ENCODE measurements at places on chromosomes 5 and 9. TPM values are rescaled to one million over a fixed set of nuclear protein-coding genes. Genes with fewer than 3 reads are reported as not detected.

FABP6 gene
- total RNA-seq = not detected

TLN1 gene
- 335 TPM for total RNA-seq

FOXI1 gene
- total RNA-seq = not detected

SLC12A7 gene
- total RNA-seq = 14.3 TPM

CDH18 gene
- total RNA-seq = not detected

PSD2 gene
- total RNA-seq = not detected

PCDHA6 gene
- total RNA-seq = not detected

GFRA3 gene
- total RNA-seq = not detected

SV2C gene
- not detected for total RNA-seq

OLFM1 gene
- total RNA-seq = 2.7 TPM

SHOC1 gene
- not detected for total RNA-seq

GABRA6 gene
- total RNA-seq = not detected

TLX3 gene
- not detected for total RNA-seq

KCNIP1 gene
- not detected for total RNA-seq

N4BP3 gene
- 2.3 TPM for total RNA-seq

DMRT3 gene
- not detected for total RNA-seq

PCDHGB3 gene
- total RNA-seq = 2.4 TPM

SH3TC2 gene
- 7.4 TPM for total RNA-seq
